ENCODE measurements at places on chromosomes 11 and 22.

DNA sequence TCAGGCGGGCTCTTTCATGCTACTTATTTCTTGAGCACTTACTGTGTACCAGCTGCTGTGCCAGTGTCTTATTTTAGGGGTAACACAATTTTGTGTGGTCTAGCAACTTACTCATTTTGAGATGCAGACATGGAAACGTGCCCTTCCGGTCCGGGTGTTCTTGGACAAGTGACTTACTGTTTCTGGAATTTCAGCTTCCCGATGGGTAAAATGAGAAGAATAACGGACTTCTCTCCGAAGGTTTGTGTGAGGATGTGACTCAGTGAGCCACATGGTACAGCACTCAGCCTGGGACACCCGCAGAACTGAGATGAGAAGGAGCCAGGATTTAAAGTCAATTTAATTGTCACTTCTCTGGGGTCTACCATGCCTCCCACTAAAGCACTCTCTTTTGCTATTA lies 114.5 kb upstream of the SYT13 start:
- no peak for DNase-seq

DNA sequence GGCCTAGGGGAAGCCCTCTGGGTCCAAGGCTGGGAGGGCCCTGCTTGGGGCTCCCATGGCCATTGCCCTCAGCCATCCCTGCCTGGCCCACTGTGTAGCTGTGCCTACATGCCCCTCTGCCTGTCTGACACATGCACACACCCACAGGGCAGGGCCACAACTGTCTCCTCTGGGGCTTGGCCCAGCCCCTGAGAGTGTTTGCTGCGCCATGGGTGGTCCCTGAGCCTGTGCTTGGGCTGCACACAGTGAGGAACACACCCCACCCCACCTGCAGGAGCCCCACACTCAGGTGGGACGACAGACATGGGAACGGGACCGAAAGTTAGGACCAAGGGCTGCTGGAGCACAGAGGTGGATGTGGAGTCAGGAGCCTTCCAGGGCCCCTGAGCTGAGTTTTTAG lies 489.5 kb downstream of the TBC1D22A start:
- DNase-seq = no peak

- no peak for DNase-seq
Observed at GRCh38 chr11:134359646-134360045, 27.9 kb downstream of the GLB1L2 start.

- DNase-seq = no peak
Observed at GRCh38 chr22:44089717-44090570, 65.8 kb downstream of the PARVB start.

GRCh38 chr11:117826832-117827231 lies 2.3 kb upstream of the FXYD2 start:
- DNase-seq = no peak

GRCh38 chr11:123235656-123236261 lies 40.7 kb upstream of the CLMP start:
- no peak for DNase-seq

DNA sequence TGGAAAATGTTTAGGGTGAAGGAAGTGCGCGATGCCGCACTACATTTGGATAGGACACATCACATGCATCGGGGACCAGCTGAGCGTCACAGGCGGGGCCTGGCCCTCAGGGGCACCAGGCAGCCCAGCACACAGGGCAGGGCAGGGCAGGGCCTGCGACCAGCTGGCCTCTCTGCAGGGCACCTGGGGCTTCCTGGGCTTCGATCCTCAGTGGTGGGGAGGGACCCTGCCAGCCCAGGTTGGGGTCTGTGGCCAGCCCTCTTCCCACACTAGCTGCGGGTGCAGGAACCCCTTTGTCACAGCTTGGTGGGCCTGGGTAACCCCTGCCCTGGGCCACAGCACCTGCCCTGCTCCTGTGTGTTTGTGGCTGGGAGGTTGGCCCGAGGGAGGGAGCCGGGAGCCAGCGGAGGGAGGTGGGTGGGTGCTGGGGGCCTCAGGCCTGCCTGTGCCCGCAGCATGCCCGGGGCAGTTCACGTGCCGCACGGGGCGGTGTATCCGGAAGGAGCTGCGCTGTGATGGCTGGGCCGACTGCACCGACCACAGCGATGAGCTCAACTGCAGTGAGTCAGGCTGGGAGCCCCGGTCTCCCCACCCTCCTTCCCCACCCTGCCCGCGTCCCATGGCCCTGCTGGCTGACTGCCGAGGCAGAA lies 37.9 kb downstream of the ST14 start:
- DNase-seq = no peak

- DNase-seq = no peak
Observed at GRCh38 chr22:38964989-38965388, 7.6 kb downstream of the APOBEC3A start.

GRCh38 chr22:32846780-32847491 lies 45.4 kb downstream of the TIMP3 start:
- no peak for DNase-seq

DNA sequence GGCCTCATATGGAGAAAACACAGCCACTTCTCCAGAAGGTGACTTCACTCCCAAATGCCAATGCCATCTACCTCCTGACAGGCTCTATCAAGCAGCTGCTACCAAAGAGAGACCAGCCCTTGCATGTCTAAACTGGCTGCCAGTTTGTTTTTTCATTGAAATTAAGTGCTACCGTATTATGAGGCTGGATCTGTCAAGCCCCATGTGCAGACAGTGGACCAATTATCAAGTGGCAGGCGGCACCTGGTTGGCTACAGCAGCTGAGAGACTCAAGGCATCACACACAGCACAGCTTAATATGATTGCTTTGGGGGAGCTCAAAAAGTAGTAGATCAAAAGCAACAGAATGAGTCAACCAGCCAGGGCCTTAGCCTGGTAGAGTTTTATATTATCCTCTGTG lies 1293.0 kb upstream of the TENM4 start:
- DNase-seq = no peak

GRCh38 chr11:65440831-65441499 lies 18.4 kb downstream of the NEAT1 start:
- peak; percentile 54 for DNase-seq

Data from hematopoietic multipotent progenitor cell treated with erythropoietin and hydrocortisone succinate and interleukin-3 and kit ligand, for 17 days (in vitro differentiated cells).